Stimulated activated CD8-positive, alpha-beta memory T cell treated with anti-CD3 and anti-CD28 coated beads, Interleukin-12 subunit alpha, Interleukin-12 subunit beta, amount 100 ng/mL, for 4 hours (primary cell): ENCODE measurements at places on chromosomes 2 and 18.

DNA sequence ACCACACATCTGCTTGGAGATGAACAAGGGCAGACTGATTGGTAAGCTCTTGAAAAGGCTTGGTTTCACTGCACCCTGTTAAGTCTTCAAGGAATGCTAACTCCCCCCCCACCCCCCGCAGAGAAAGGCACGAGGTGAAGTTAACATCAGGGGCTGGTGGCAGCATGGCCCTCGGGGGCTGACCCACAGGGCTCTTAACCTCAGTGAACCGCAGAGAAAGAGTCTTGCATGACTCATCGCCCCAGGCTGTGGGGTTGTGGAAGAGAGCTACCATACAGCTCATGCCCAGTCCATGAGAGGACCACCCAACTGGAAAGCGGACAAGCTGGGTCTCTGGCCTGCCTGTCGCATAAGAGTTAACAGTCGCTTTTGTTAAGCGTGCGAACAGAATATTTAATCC, 10.6 kb upstream of the CEP68 start:
- no peak for DNase-seq

- no peak for DNase-seq
Observed at GRCh38 chr2:217469203-217469810, 533.5 kb downstream of the TNS1 start.

GRCh38 chr2:206443735-206444527, 599 bp downstream of the ADAM23 start:
- no peak for DNase-seq

- DNase-seq = no peak
Observed at GRCh38 chr2:86292571-86293515, 44.6 kb downstream of the REEP1 start.

DNA sequence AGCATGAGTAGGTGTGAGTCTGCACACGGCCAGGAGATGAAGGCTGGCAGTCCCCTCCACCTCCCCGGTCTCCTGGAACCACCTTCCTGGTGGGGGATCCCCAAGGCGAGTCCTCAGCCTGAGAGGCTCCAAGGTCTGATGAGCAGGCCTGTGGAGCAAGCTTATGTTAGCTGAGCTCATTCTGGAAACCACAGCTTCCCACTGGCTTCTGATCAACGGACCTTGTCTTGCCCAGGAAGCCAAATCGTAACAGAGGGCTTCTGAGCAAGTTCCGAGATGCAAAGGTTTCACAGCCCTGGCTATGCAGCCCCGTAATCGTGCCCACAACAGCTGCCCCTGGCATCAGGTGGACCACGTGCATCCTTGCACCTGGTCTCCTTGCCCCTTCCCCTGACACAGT, 28.8 kb upstream of the GPR55 start:
- no peak for DNase-seq

GRCh38 chr2:98806236-98806697, 75.3 kb upstream of the MGAT4A start:
- no peak for DNase-seq

DNA sequence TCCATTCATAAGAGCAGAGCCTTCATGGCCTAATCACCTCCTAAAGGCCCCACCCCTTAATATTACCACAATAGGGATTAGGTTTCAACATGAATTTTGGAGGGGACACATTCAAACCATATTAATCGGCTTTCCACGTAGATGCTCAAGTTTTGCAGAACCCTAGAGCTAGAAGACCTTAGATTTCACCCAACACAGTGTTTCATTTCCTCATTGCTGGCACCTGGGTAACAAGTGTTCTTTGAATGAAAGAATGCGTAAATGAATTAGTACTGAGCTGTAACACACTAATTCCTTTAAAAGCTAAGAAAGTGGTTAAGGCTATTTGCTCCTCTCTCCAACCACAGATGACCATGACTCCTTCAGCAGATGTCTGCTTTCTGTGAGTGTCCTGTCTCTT, 252.5 kb downstream of the SMAD2 start:
- no peak for DNase-seq
